ENCODE measurements at places on chromosomes 7 and 10.

DNA sequence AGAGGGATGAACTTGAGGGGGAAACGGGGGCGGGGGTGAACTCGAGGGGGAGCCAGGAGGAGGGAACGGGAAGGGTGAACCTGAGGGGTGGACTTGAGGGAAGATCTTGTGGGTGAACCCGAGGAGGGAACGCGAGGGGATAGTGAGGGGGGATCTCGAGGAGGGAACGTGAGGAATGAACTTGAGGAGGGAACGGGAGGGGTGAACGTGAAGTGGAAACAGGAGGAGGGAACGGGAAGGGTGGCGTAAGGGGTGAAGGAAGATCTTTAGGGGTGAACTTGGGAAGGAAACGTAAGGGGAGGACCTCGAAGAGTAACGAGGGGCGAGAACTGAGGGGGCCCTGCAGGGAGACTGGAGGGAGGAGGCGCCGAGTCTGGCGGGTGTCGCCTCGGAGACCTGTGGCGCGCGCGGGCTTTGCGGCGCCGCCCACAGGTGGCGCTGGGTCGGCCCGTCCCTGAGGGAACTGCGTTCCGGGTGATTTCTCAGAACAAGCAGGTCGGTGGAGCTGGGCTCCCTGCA lies 651 bp downstream of the MYO3A start:
- no peak for DNase-seq

- peak; percentile 91 for DNase-seq
These were observed 39.8 kb downstream of the SPOCK2 start for GRCh38 chr10:72048450-72049124.

- DNase-seq, result no peak
These were observed 155.6 kb upstream of the SEMA3C start for GRCh38 chr7:81074406-81074805.

DNA sequence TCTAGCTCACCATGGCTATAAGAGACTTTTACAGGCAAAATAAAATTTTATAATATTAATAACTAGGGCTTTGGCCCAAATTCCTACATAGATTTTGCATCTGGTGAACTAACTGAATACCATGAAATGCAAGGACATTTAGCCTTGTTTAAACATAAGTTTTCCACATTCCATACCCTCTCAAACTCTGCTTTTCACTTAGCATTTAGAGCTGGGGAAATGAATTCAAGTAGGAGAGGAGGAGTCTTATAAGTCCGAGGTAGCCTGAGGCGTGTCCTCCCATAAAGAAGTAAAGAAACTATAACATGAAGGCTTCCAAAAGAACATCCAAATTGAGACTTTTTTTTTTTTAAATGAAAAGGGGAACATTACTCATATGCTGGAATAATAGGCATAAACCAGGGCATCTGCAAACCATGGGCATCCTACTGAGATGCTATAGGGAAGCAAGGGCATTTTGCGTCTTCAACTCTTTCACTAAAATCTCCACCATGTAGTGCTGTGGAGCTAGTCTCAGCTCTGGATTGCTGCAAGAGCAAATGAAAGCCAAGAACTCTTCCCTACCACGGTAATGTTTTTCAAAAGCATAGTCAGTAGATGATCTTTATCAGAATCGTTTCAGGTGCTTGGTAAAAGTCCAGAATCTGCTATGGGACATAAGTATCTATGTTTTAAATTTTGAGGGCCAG lies 79.1 kb downstream of the PALS2 start:
- no peak for DNase-seq

DNA sequence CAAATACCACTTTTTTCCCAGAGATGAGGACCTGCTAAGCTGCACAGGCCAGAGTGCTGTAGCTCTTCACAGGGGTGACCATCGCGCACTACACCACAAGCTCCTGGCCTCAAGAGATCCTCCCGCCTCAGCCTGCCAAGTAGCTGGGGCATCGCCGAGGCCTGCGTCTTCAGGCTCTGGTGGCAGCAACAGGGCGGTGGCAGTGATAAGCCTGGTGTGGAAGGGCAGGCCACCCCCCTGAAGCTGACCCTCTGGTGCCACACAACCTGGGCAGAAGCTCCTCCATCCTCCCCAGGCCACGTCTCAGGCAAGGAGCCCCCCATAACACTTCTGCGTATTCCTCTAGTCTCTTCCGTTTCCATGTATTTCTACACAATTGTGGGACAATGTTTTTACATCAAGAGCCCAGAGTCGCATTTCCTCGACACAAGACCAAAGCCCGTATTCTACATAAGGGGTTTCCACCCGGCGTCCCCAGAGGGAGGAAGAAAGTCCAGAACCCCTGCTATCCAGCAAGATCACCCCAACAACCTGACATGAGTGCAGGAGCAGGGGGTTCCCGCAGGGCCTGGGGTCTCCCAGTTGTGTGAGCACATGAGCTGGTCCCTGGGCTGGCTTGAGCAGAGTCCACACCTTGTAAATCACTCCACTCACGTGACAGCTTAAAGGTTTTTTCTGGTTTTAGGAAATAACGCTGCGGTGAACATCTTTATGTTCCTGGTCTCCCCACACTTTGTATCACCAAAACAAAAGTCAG lies 37.6 kb upstream of the NCAPG2 start:
- no peak for DNase-seq

DNA sequence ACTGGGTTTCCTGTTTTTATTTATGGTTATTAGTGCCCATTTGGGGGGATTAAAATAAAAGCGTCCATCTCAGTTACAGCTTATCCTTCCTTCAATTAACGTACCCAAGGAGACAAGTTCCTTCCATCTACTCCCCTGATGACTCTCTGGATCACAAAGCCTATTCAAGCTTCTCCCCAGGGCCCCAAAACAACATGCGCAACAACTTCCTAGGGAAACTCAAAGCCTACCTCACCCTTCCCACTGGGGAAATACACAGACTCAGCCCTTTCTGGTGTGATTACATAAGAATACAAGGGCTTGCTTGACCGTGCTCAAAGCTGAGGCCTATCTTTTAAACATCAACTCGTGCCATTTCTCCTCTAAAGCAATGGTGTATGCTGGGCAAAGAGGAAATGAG lies 112.4 kb downstream of the CDK6 start:
- DNase-seq, result no peak

GRCh38 chr7:95001258-95001657 lies 93.9 kb downstream of the PPP1R9A start:
- no peak for DNase-seq

DNA sequence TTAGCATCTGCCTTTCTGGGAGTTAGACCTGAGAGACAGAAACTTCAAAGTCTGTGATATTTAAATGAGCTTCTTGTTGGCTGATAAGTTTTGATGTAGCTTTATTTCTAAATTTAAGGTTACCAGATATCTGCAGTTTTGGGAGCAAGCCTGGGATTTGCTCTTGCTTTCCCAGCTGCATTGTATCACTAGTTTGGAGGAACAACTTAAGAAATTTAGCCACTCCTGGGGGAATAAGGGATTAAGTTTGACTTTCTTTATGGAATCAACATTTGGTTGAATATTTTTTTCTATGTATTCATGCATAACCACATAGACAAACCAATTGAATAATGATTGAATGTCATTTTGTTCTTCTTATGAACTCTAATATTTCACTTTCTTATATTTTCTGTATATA lies 178.6 kb downstream of the POLR1F start:
- no peak for DNase-seq

DNA sequence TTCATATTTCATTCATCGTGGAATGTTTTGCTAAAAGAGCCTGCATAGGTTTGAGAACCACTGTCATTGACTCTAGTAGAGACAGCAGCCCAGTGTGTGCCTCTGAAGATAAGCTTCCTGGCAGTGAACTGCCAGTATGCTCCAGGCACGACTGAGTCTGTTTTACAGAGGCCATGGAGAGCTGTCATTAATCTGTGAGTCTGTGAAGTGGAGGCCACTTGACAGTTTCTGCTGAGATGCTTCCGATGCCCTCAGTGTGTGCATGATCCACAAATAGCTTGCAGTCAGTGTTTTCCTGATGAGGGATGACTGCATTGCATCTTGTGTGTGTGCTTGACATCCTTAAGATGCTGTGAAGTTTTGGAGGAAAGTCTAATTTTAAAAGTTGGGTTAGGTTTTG lies 162.2 kb downstream of the PFKFB3 start:
- no peak for DNase-seq

- no peak for DNase-seq
These were observed 159.7 kb upstream of the PLXDC2 start for GRCh38 chr10:19656420-19657042.

GRCh38 chr7:151951672-151952338 lies 4.4 kb upstream of the GALNTL5 start:
- DNase-seq, result no peak

- no peak for DNase-seq
These were observed 14.0 kb upstream of the AKR1E2 start for GRCh38 chr10:4812046-4812445.

DNA sequence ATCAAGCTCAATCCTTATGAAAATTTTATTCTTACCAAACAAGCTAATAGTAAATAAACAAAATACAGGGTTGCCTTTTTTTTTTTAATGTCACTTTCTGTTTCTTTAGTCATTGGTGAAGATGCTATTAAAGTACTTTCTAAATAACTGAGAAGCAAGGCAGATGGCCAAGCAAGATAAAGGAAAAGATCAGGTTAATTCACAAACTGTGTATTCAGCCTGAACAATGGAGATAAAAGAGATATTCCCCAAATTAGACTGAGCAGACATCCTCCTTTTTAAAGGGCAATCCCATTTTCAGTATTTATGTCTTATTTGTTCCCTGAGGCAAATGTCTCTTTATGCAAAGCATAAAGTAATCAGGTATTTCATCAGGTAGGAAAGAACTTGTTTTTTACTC lies 23.1 kb upstream of the XRCC2 start:
- DNase-seq, result no peak

DNA sequence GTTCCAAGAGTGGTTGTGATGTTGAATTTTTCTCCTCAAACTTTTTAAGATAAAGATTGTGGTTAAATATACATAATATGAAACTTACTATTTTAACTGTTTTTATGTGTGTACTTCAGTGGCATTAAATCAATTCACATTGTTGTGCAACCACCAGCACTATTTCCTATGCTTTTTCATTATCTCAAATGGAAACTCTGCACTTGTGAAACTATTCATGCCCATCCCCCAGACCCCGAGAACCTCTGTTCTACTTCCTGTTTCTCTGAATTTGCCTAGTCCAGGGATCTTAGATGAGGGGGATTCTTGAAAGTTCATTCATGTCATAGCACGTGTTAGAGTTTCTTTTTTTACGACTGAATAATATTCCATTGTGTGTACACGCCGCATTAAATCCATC lies 67.0 kb downstream of the WDR37 start:
- DNase-seq, result no peak

DNA sequence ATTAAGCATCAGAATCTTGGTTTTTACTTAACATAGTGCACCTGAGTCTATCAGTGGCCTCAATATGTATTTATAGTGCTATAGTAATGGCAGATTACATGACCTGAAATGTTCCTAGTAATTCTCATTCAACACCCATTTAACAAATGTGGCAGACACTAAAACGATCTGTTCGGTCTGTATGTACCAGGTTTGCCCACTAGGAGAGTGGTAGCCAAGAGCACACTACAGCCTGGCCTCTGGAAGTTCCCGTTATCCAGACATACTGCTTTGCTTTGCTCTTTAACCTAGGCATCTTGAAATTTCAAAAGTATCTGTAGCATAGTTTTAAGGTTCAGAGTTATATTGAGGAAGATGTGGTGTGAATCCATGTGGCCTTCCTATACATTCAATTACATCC lies 395.7 kb upstream of the NRG3 start:
- no peak for DNase-seq

- DNase-seq, result no peak
These were observed 325.9 kb upstream of the NRP1 start for GRCh38 chr10:33660329-33660728.

GRCh38 chr10:95451568-95452524 lies 109.3 kb downstream of the SORBS1 start:
- no peak for DNase-seq

DNA sequence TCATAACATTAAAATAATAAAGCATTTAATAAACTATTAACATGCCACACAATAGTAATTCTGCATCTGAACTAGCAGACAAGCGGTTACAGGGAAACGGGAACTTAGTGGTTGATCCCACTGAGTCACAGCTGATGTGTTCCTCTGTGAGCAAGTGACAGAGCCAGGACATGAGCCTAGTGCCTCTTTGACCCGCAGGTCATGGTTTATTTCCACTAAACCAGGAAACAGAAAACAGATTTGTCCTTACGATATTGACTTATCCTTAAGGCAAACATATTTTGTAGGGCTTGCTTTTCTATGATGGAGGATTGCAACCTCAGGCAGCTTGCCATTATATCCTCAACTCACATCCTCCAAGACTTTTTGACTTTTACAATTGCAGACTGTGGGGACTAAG lies 987.3 kb downstream of the CCSER2 start:
- no peak for DNase-seq

- DNase-seq, result no peak
These were observed 99.0 kb upstream of the CAV2 start for GRCh38 chr7:116400522-116400921.

DNA sequence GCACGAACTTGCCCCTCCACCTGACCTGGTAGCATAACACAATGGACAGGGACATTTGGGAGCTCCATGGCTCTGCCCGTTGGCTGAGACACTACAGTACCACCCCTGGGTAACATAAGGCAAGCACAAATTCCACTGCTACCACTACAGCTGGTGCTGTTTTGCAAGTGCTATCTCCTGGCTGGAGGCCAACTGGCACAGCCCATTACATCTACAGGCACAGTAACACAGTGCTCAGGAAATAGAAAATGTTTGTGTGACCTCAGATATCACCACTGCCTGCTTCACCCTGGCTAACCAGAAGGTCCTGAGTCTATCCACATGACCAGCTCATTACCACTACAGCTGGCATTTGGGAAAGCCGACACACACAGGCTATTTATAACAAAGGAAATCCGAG lies 631.1 kb upstream of the MBL2 start:
- DNase-seq, result no peak

DNA sequence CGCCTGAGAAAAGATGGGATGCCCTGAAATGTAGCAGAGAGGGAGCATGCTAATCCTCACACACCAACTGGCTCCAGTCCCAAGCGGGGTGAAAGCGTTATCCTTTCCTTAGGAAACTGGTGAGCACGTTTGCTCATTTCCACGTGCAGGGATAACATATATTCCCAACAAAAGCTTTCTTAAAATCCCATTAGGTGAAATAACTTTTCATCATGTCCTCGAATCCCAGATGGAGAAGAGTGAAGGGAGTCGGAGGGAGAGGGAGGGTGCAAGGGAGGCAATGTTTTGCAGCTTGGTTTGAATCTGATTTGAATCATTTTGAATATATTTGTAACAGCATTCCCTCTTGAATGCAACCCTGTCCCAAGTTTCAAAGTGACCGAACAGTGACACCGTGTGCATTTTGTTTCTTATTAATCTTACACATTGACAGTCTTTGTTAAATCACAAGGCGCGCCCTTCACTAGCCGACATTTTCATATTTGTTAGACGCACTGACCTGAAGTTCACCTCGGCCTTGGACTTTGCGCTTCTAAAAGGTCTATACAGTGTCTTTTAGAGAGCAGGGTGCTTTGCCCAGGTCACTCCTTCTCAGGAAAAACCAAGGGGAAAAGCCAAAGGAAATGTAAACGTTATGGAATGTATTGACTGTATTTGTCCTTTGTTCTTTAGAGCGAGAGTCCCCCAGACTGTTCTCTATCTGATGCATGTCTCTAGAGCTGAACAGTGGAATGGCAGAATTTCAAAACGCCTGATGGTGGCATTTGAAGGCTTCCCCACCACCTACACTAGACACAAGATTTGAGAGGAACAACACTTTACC lies 3.1 kb upstream of the HOXA4 start:
- DNase-seq, result no peak

- no peak for DNase-seq
These were observed 2.0 kb downstream of the MTPN start for GRCh38 chr7:135975166-135975565.

Measured in GM19239 (cell line).